ENCODE measurements at places on chromosomes 13 and 19.

DNA sequence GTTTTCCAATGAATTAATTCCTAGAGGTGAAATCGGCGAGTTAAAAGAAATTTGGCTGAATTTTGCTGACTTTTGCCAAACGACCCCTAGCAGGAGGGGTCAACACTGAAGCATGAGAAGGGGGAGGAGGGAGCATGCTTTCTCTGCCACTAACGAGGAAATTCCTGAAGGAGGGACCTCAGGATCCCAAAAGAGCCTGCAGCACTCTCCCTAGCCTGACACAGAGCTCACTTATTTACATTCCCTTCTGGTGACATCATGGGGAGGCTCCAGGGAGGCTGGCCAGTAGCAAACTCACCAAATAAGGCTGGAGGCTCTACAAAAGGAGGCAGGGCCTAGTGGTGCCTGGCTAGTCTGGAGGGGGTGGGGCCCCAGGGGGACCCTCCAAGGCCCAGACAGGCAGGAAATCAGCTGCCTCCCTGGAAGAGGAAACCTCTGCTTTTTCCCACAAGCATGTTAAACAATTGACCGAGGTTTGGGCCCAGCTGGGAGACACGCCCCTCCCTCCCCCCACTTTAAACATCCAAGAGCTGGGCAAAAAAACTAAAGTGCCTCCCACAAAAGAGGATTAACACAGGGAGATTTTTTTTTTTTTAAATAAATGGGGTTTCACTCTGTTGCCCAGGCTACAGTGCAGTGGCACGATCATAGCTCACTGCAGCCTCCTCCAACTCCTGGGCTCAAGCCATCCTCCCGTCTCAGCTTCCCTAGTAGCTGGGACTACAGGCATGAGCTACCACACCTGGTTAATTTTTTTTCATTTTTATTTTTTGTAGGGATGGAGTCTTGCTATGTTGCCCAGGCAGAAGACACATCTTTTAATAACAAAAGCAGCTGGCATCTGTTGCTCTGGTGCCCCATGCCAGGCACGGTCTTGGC is 2.1 kb downstream of the DAPK3 start:
- DNase-seq: peak; percentile 100

DNA sequence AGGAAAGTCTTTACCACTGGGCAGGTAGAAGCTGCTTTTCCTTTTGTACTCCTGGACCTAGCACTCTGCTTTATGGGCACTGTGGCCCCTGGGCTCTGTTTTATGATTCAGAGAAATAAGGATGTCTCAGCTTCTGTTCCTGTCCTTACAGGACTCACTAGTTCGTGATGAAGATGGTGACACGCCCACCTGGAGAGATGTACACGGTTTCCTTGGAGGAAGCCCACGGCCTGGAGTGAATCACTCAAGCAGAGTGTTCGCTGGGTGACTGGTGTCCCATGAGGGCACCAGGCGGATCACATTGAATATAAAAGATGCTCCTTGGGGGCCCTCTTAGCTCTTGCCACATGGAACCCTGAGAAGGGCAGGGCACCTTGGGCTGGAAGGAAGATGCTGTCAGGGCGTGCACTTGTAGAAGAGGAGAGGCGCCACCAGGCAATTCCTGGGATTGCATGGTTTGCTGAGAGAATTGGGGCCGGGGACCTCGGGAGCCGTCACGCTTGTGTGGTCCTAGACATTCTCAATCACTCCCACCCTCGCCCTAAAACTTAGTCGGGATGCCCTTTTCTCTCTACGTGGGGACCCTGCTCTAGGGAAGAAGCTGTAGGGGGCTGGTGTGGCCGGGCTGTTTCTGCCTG is 202.6 kb downstream of the TSHZ3 start:
- DNase-seq: no peak

DNA sequence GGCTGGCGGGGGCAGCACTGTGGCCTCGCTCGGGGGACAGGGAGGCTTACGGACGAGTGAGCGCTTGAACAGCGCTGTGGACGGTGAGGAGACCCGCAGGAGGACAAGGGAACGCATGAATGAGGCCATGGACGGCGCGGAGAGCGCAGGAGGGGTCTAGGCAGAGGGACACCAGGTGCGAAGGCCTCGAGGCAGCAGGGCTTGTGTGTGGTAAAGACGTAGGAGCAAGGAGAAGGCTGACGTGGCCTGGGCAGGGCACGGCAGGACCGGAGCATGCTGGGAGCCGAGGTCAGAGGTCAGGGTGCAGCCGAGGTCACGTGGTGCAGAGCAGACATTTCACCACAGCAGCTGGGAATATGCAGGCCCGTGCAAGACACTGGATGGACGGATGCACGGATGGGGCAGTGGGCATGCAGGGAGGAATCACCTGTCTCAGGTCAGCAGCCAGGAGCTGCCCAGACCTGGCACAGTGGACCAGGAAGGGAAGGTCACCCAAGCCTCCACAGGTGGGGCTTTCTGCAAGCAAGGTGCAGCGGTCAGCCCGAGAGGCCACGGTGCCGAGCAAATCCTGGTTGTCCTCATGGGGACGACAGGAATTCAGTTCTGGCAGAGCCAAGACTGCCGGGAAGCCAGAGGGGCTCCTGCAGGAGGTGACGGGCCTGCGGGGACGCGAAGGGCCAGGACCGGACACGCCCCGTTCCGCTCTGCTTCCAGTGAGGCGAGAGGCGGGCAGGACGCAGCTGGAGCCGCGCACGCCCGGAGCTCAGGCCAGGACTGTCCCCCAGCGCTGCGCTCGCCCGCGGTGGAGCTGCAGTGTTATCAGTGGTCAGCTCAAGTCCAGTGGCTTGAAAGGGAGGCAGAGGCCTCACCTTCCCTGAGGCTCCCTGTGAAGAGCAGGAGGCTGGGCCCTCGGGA is 72.2 kb downstream of the RASA3 start:
- DNase-seq: no peak

GRCh38 chr13:31094331-31095015 is 67.2 kb downstream of the HSPH1 start:
- DNase-seq: no peak

GRCh38 chr13:83765796-83766195 is 116.5 kb downstream of the SLITRK1 start:
- DNase-seq: no peak

DNA sequence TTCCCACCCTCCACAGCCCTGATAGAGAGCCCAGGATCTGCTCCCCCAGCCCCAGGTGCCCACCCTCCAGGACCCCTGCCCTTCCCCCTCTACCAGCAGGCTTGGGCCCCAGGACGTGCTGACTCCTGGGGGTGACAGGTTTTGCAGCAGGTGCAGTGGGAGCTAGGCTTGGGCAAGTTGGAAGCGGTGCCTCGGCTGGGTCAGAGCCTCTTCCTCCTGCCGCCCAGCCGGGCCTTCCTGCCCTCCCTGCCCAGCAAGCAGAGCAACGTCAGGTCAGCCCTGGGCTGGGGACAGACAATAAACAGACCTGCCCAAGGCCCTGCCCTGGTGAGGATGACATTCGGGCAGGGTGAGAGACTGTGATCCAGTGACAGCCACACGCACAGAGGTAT is 9.2 kb upstream of the NCCRP1 start:
- no peak for DNase-seq

- DNase-seq: peak; percentile 54
These were observed 44.7 kb downstream of the DHRS12 start for GRCh38 chr13:51759240-51759639.

- DNase-seq: peak; percentile 83
These were observed 2.6 kb upstream of the MCEMP1 start for GRCh38 chr19:7674010-7675005.

DNA sequence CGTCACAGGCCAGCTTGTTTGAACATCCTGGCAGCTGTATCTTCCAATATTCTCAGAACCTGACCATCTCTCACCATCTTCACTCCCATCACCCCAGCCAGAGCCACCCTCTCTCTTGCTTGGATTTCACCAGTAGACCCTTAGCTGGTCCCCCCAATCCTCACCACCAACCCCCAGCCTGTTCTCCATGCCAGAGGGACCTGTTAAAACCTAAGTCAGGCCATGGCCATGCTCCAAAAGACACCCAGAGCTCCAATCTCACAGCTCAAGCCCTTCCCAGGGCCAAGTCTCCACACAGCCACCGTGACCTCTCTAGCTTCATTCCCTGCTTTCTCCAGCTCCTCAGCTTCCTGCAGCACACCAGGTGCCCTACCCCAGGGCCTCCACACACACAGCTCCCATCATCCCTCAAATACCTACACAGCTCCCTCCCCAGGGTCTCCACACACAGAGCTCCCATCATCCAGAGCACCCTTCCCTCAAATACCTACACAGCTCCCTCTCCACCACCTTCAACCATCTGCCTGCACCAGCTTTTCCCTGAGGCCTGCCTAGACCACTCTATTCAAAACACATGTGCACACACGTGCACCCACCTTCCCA is 13.8 kb downstream of the EPS8L1 start:
- no peak for DNase-seq

- peak; percentile 68 for DNase-seq
These were observed 47.5 kb downstream of the SPATA13 start for GRCh38 chr13:24207841-24208667.

- no peak for DNase-seq
These were observed 371.8 kb downstream of the SLITRK6 start for GRCh38 chr13:85427416-85427815.

DNA sequence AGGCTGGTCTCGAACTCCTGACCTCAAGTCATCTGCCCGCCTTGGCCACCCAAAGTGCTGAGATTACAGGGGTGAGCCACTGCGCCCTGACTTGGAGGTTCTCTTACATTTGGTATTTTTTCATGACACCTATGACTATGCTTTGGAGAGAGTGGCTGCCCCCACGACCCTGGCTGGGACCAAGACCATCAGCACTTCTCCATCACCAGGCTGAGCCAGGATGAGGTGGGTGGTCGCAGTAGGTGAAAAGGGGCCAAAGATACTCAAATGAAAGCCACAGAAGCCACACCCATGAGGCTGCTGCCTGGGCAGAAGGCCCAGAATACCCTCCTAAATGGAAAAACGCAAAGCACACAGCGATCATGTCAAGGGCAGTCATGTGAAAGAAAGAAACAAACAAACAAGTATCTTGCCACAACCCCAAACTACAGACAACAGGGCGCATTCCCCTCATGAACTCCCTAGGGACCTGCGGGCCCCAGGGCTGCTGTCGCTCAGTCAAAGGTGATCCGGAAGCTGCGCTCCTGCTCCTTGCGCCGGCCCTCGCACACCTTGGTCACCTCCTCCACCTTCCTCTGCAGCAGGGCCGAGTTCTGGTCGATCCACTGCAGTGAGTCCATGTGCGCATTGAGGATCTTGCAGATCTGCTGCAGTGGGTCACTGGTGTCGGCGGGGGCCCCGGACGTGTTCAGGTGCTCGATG is 11.2 kb upstream of the IL4I1 start:
- DNase-seq: no peak

GRCh38 chr13:51246418-51247277 is 24.4 kb downstream of the FAM124A start:
- DNase-seq: no peak

- no peak for DNase-seq
These were observed 72.7 kb downstream of the ERICH6B start for GRCh38 chr13:45542878-45543277.

- no peak for DNase-seq
These were observed 194.8 kb upstream of the ARGLU1 start for GRCh38 chr13:106762708-106763107.

DNA sequence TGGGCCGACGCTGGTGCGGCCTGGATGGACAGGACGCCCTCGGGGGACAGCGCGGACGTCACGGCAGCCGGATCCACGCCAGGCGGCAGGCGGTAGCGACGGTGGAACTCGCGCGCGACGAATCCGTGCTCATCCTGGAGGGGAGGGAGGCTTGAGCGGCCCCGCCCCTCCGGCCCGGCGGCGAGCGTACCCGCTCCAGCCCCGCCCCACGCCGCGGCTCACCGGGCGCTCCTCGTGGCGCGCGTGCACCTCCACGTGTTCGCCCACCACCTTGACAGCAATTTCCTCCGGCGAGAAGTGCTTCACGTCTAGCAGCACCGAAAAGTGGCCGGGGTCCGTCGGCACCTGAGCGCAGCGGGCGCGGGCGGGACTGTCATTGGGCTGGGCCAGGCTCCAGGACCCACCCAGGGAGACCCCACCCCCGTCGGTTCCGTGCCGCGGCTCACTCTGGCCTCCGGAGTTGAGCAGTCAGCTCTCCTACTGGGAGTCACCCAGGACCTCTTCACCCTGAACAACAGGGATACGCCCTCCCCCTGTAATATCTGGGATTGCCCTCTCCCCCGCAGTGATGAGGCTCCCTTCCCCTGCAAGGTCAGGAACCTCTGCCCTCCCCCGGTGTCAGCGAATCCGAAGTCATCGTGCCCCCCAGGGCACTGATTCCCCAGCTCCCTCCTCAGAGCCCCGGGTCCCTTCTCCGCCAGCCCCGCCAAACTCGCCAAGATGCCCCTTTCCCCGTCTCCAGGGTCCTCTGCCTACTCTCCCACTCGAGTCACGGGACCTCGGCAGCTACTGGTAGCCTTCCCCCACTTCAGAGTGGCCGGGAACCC is 1.1 kb downstream of the HSPB6 start:
- DNase-seq: peak; percentile 89

DNA sequence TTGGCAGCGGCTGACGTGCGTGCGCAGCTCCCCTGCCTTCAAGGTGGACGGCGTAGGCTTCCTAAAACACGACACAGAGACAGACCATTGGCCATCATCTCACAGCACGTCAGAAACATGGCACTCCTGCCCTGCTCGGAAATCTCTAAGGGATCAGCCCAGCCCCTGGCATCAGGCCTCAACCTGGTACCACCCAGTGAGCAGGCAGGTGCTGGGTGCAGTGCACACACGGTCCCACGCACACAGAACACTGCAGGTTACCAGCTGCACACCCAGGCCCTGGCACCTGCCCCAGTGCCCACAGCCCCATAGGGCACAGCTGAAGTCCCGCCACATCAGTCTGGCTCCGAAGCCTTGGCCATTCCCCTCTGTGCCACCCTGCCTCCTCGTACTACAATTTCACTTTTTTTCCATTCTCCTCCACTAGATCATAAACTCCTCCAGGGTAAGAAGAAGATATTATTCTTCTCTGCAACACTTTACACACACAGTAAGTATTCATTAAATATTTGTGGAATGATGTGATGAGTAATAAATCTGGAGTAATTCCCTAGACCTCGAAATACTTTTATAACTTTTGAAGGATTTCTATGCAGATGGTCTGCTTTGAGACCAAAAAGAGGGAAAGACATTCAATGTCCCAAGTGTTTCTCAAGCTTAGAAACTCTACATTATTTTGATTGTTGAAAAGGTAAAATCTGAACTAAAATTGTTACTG is 156.4 kb downstream of the COL4A1 start:
- no peak for DNase-seq

DNA sequence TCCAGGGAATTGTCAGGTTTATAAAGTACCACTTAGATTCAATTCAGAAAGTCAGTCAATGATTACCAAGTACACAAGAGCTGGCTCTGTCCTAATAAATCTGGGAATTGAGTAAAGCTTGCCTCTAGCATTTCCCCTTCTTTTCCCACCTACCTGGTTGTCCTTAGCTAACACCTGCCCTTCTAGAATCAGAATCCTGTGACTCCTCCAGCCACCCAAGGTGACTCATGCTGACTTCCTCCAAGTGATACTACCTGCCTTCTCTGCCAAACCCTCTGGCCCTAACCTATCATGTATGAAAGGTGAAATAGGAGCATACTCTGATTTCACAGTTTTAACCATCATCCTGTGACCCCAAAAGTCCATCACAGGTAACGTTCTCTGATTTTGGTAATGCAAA is 151.2 kb downstream of the DIAPH3 start:
- DNase-seq: no peak

GRCh38 chr13:93964146-93964512 is 515.4 kb downstream of the DCT start:
- DNase-seq: no peak

- peak; percentile 8 for DNase-seq
These were observed 73.0 kb upstream of the MAB21L1 start for GRCh38 chr13:35549481-35549880.

GRCh38 chr19:38064661-38065425 is 157.8 kb downstream of the SIPA1L3 start:
- no peak for DNase-seq

GRCh38 chr13:30464496-30465342 is 1.0 kb downstream of the HMGB1 start:
- DNase-seq: peak; percentile 83

Data from fibroblast of villous mesenchyme (primary cell).